ENCODE measurements at places on chromosomes 2 and 18. TPM values are rescaled to one million over a fixed set of nuclear protein-coding genes. Genes with fewer than 3 reads are reported as not detected.

- peak; percentile 89 for DNase-seq
Measured at GRCh38 chr2:64979744-64980143, 9.5 kb upstream of the SLC1A4 start.

DNA sequence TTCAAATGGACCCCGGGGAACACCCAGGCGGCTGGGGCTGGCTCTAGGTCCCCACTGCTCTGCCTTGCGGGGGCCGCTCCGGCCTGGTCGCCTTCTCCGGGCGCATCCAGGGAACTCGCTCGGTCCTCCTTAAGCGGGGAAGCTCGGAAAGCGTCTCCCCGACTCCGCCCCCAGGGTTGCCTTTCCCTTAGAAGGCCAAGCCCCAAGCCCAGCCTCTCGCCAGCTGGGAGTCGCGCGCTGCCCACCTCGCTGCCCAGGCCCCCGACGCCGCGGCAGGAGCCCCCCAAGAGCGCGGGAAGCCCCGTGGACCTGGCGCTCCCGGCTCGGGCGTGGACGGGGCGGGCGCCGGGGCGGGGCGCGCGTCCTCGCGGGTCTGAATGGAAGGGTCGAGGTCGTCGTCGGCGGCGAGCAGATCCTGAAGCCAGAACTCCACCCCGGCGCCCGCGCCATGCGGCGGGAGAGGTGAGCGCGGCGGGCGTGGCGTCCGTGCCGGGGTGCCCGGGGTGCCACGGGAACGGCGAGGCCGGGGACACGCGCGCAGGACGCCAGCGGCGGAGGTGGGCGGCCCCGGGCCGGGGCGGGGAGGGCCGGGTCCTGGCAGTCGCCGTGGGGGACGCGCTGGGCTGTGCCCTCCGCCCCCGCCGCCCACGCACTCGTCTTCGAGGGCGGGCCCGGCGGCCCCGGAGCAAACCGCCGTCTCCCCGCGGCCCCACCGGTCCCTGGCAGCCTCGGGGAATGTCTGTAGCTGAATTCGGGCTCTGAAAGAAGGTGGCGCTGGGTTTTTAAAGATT, at the start of gene BOK:
TSS of gene BOK (plus strand) at position 214 of the 791 bp plus-strand sequence. CDS start 739 bp downstream, outside the sequence.
- peak; percentile 59 for DNase-seq

DNA sequence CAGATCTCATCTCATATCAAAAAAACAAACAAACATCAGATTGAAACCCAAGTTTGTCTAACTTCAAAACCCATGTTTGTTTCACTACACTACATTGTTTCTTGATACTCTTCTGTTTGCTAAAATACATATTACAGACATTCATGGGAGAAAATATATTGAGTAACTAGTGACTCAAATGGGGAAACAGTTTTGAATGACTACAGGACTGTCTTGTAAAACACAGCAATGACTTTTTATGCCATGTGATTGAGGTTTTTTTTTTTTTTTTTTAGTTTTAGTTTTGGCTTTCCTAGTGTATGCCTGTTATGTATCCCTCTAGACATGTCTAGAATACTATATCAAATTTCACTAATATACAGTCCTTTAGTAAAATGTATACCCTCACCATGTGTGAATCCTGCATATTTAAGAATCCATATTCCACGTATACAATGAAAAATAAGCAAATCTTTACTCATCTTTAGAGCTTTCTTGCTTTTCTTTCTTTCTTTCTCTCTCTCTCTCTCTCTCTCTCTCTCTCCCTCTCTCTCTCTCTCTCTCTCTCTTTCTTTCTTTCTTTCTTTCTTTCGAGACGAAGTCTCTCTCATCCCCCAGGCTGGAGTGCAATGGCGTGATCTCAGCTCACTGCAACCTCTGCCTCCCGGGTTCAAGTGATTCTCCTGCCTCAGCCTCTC, 46.6 kb upstream of the SERTAD2 start:
- DNase-seq = peak; percentile 65

SERPINB8 gene
- total RNA-seq = 30.0 TPM

ZC3H15 gene
- total RNA-seq = 72.1 TPM

Data from mammary epithelial cell (primary cell).